ENCODE measurements at places on chromosomes 16 and 17.

DNA sequence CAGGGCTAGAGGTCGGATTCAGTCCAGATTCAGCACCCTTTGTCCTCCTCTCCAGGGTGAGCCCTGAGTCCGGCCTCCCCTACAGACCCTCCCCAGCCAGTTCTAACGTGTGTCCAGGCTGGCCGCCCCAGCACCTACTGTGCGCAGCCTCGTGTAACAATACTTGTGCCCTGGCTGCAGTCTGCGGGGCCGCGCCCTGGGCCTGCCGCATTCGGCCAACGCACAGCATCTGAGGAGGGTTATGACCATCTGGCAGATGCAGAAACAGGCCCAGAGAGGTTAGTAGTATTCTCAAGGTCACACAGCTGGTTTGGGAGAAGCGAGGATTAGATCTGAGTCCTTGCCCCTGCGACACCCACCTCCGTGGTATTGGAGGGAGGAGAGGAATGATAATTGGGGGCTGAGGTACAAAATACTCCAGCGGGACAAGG, 968 bp downstream of the RIPOR1 start:
- no peak for DNase-seq

DNA sequence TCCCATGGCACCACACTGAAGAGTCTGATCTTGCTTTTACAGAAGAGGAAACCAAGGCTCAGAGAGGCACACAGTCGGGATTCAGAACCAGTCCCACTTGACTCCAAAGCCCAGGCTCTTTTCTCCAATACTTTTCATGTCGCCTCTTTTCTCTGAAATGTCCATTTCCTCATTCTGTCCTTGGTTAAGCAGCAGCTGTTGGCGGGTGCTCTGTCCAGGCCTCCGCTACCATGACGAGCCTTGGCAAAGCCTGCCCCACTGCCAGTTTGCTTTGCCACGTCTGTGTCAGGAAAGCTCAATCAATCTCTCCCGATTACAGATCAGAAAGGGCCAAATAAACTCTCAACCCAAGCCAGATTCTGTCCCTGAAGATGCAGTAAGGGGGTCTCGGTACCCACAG, 9.1 kb upstream of the CEP295NL start:
- DNase-seq = no peak

DNA sequence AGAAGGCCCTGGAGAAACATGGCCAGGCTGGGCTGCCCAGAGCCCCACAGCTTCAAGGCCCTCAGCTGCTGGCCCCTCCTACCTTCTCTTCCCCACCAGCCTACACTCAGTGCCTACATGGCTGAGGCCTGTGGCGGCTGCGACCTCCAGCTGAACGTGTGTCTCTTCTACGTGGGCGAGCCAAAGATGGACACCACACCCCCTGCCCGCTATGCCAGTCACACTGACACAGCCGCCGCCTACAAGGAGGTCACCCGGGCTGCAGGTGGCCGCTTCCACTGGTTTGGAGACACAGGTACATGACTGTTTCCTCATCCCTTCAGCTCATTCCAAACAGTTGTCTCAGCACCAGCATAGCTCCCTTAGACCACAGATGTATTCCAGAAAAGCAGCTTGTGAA, 29.5 kb upstream of the SDR42E2 start:
- no peak for DNase-seq

DNA sequence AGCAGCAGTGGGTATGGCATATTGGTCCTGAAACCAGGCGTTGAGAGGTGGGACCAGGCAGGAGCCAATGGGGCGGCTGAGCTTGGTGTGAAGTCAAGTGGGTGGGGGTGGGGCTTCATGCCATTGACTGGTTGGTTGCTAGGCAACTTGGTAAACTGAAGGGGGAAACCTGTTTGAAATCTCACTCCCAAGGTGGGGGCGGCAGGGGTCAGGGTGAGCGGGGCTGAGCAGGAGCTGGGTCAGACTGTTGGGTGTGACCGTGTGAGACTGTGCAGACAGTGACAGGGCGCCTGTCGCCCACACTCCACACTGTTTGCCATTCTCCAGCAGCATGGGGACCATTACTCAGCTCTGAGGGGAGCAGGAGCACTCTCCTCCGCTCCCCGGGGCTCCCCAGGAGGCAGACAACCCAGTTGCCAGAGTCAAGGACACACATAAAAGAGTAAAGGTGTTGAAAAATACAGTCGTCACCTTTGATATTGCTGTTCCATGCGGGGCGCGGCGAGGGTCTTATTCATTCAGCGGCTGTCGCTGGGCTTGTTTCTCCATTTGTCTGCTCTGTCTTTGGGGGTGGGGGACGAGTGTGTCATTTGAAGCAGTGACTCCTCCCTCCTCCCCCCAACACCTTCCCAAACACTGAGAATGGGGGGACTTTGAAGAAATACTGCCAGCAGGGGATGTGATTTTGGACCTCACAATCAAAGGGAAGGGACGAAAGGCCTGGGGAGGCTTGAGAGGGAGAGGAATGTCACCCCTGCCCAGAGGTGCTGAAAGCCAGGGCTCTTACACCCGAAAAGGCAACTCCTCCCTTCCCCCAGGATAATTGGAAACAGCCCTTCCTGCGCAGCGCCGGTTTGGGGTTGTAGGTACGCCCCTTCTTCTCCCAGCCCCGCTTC, 1.2 kb upstream of the EFNB3 start:
- no peak for DNase-seq

GRCh38 chr17:71361656-71362450, 759.0 kb upstream of the SOX9 start:
- no peak for DNase-seq

GRCh38 chr16:11610580-11610979, 23.9 kb upstream of the LITAF start:
- no peak for DNase-seq

DNA sequence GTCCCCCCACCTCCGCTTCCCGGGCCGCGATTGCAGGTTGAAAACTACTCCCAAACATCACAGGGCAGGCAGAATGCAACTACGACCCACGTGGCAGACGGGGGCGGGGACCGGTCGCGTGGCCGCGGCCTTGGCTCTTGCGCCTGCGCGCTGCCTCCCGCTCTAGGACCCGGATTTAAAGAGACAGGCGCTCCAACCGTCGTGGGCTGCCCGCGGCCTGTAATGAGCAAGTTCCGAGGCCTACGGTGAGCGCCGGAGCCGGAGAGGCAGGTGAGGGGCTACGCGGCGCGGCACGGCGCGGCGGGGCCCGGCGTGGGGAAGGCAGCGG, at the start of gene LIG3:
Gene LIG3, plus strand, starts transcription at position 160 of the 328 bp plus-strand sequence. CDS start 2,494 bp downstream, outside the sequence.
- peak; percentile 89 for DNase-seq

DNA sequence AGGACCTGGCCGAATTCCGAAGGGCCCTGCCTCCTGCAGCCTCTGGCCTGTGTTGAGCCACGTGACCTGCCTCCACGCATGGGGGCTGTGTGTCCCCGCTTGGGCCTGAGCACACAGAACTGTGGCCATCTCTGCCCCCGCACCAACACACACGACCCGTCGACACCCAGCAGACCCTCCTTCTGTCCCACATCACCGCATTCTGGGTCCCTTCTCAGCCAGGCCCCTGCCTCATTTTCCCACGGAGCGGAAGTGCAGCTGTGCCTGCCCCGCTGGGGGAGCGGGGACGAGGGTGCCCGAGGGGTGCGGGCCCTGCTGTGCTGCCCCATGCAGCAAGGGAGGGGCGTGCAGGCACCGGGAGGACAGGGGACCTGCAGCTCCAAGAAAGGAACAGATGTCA, 18.4 kb downstream of the NDUFAF8 start:
- DNase-seq = no peak

GRCh38 chr17:40219594-40220338, 662 bp downstream of the WIPF2 start:
- DNase-seq = peak; percentile 29

GRCh38 chr17:33054412-33054811, 62.8 kb downstream of the SPACA3 start:
- DNase-seq = no peak

DNA sequence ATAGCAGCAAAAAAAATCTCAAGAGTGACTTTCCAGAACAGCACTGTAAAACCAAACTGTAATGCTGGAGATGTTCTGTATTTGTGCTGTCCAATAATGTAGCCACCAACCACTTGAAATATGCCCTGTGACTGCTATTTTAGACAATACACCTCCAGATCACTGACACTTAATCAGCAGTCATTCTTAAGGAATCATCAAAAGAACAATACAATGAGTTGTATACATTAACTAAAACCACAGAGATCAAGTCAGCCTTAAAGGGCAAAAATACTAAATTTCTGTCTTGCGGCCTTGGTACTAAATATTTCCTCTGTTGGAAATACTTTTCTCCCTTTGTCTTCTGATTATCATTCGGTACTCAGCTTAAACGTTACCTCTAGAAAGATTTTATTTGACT, 33.6 kb upstream of the ANKFY1 start:
- DNase-seq = no peak

DNA sequence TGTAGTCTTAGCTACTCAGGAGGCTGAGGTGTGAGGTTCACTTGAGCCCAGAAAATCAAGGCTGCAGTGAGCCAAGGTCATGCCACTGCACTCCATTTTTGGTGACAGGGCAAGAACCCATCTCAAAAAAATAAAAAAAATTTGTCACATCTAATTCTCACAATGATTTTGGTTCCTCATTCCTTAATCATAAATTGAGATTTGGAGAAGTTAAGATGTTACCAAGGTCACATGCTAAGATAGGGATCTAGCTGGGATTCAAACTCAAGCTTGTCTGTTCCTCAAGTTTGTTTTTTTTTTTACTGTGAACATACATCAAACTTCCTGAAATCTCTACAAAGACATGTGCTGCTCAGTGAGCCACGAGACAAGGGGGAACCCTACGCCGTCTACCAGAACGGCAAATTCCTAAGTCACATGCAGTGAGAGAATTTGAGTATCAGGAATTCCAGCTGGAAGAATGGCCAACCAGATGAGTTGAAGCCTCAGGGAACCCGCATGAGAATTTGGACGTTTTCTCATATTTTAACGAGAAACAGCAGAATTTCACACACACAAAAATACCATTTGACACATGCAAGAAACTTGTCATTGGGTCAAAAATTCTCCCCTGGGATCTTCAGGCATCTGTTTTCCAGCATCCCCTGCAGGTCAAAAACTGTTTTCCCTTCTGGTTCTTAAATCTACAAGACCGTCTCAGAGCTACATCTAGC, 414.1 kb upstream of the GOT2 start:
- DNase-seq = no peak

DNA sequence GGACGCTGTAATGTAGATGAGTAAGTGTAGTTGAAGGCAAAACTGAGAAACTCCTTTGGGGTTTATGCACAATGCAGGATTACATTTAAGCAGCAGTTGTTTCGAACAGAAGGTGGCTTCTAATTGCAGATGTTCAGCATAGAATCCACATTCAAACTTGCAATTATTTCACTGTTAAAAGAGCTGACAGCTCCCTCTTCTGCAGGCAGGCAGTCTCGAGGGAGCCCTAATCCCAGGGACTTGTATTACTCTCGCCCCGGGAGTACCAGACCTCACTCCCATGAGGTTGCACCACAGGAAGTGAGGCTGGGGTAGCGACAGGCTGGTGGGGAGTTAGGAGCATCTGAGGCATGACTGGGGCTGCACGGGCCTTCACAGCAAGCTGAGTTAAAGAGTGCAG, 484.3 kb upstream of the EEF2KMT start:
- DNase-seq = no peak

DNA sequence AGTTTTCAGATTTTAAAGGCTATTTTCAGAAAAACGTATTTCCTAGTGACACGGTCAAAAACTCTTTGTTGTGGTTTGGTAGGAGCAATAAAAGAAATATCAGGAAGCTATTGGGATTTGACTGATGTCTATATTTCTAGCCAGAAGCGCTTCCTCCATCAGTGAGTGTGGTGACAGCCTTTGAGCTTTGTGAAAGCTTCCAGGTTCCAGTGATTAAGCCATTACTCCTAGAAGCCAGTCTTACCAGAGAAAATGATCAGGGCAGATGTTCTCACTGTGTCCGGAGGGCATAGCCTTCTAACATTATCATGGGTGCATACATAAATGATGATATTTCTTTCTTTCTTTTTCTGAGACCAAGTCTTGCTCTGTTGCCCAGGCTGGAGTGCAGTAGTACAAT, 39.6 kb downstream of the MAP2K6 start:
- no peak for DNase-seq

DNA sequence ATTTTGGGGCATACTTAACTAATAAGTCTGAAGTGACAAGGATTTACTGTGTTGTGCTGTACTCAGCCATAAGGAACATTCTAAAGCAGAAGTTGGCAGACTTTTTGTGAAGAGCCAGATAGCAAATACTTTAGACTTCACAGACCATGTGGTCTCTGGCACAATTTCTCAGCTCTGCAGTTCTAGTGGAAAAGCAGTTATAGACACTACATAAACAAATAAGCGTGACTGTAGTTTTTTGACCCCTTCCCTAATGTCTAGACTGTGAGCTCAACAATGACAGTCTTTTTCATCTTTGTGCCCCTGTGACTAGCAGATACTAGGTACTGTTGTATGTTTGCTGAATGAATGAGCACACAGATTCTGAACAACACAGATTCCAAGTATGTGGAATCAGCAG, 4.9 kb downstream of the RPAIN start:
- DNase-seq = no peak

- peak; percentile 77 for DNase-seq
Measured at GRCh38 chr16:84593825-84594724, 23.8 kb downstream of the COTL1 start.

DNA sequence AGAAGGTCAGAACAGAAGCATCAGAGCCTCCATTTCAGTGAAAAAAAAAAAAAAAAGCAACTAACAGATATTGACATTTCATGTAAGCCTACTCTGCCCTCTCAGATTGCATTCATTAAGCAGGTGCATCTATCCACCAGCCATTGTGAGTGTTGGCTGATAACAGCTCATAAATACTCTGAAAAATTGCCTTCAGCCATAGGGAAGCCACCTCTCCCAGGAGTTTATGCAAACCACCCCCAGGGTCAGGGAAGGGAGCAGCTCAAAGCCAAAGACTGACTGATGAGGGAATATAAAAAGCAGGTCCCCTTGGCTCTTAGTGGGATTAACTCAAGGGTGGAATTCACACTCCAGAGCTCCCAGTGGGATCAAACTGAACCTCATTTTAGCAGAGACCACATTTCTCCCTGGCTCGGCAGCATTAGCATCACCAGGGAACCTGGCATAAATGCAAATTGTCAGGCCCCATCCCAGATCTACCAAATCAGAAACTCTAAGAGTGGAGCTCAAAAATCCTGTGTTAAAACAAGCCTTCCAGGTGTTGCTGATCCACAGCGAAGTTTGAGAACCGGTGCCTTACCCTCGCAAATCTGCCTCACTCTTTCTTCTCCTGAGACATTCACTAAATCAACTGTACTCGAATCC, 14.2 kb downstream of the APOH start:
- DNase-seq = no peak
